ENCODE measurements at places on chromosomes 12 and 14. TPM values are rescaled to one million over a fixed set of nuclear protein-coding genes. Genes with fewer than 3 reads are reported as not detected.

Gene TAS2R30
- total RNA-seq = 2.2 TPM

Gene PRICKLE1
- total RNA-seq = 34.3 TPM

Gene FAM90A1
- total RNA-seq = not detected

Gene RAB35
- total RNA-seq = 33.0 TPM

Gene TIGAR
- 13.0 TPM for total RNA-seq

Gene LRRC43
- 0.43 TPM for total RNA-seq

Gene GNB3
- 9.7 TPM for total RNA-seq

Gene CLEC9A
- total RNA-seq = not detected

Gene CLEC4A
- total RNA-seq = 0.35 TPM

Gene XRCC3
- total RNA-seq = 3.9 TPM

Gene KRT72
- not detected for total RNA-seq

Gene BCL11B
- total RNA-seq = 0.16 TPM

Gene SLC17A8
- not detected for total RNA-seq

Gene SAMD15
- 0.11 TPM for total RNA-seq

Gene NFATC4
- total RNA-seq = 13.3 TPM

DNA sequence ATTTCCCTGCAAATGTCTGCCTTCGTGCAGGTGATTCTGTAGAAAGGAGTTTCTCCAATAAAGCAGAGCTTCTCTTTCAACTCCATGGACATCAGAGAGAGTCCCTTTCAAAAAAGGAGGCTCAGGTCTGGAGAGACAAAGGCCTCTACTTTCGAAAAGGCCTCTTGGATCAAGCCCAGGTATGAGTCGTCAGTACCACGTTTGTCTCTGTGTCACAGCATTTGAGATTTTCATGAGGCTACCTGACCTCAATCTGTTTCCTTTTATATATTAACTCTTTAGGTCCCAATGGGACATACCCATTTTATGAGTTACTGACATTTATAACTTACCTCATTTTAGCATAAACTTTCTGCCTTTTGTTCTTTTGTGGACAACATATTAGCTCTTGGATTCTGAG, 290.8 kb downstream of the RPAP3 start:
- DNase-seq = no peak

DNA sequence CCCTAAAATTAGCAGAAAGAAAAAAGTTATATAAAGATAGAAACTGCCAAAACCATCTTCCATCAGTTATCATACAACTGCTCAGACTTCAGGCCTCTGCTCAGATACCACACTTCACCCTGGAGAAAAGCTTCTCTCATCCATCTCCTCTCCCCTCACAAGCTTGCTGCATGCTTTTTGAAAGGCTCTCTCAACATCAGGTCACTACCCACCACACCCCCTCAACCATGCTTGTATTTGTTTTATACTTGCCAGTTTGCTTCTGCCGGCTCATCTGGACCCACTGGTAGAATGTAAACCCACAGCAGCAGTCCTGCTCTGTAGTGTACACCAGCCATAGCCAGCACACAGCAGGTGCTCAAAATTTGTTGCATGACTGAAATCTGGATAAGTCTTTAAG, 8.8 kb downstream of the PPP1CC start:
- no peak for DNase-seq

DNA sequence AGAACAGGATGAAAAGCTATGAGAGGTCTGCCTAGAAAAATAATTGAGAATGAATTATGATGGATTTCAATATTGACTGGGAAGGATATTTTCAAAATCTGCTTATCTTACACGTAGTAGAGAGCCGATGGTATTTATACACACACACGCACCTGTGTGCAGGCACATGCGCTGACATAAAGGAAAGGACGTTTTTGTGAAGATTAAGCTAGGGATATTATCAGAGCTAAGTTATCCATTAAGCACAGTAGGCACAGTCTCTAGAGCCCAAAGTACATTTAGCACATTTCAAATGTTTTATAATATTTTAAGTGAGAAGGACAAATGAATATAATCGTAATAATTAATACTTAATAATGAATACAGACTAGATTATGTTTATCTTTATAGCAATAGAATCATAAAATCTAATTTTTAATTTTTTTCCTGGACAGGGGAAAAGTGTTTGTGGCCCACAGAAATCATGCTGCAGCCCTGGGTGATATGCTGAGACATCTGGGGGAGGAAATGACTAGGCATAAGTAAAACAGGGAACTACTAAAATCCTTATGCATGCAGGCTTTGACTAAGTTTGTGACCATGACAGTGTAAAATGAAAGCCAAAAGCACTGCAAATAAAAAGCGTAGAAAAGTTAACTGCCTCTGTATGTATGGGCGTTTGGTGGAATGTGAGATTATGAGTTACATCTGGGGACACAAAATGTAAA, 146.1 kb downstream of the KITLG start:
- DNase-seq = no peak

DNA sequence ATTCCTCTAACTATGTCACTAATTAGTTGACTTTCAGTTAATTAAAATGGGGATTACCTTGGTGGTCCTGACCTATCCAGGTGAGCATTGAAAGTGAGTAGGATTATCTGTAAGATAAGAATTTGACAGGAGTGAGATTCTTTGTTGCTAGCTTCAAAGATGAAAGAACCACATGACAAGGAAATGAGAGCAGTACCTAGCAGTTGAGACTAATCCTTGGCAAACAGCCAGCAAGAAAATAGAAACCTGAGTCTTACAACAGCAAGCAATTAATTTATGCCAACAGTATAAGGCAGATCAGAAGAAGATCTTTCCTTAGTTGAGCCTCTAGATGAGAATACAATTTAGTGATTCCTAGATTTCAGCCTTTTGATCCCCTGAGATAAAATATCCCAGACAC, 1058.4 kb downstream of the LRFN5 start:
- DNase-seq = no peak

- DNase-seq = no peak
These were observed 104.5 kb downstream of the PRKAB1 start for GRCh38 chr12:119772431-119772830.

GRCh38 chr12:69423037-69423905, 46.9 kb upstream of the FRS2 start:
- DNase-seq = no peak

GRCh38 chr14:78248501-78249090, 78.4 kb downstream of the NRXN3 start:
- no peak for DNase-seq

- no peak for DNase-seq
These were observed 45.0 kb downstream of the SMOC1 start for GRCh38 chr14:69924201-69924600.

- no peak for DNase-seq
These were observed 1.5 kb downstream of the CRIP1 start for GRCh38 chr14:105487986-105488777.

- no peak for DNase-seq
These were observed 24.4 kb downstream of the MAP3K9 start for GRCh38 chr14:70784886-70785285.

- DNase-seq = no peak
These were observed 539.0 kb downstream of the VRK1 start for GRCh38 chr14:97336179-97336578.

- peak; percentile 90 for DNase-seq
These were observed 29.3 kb downstream of the SLC7A8 start for GRCh38 chr14:23153851-23154796.
